Activated naive CD8-positive, alpha-beta T cell treated with anti-CD3 and anti-CD28 coated beads for 36 hours (primary cell): ENCODE measurements at places on chromosomes 13 and 19. TPM values are rescaled to one million over a fixed set of nuclear protein-coding genes. Genes with fewer than 3 reads are reported as not detected.
A peak's percentile ranks its signal among the peaks of the same experiment; 100 is the strongest.

KLK3 gene
- not detected for total RNA-seq

- DNase-seq, result no peak
Measured at GRCh38 chr13:105737688-105738087, 797.8 kb downstream of the EFNB2 start.

SULT2A1 gene
- total RNA-seq, result not detected

GRCh38 chr13:44181931-44182330 is 191.7 kb upstream of the SERP2 start:
- DNase-seq, result no peak

HSD17B14 gene
- 0.35 TPM for total RNA-seq

GRCh38 chr19:42005504-42005903 is 11.5 kb upstream of the ATP1A3 start:
- no peak for DNase-seq

DNA sequence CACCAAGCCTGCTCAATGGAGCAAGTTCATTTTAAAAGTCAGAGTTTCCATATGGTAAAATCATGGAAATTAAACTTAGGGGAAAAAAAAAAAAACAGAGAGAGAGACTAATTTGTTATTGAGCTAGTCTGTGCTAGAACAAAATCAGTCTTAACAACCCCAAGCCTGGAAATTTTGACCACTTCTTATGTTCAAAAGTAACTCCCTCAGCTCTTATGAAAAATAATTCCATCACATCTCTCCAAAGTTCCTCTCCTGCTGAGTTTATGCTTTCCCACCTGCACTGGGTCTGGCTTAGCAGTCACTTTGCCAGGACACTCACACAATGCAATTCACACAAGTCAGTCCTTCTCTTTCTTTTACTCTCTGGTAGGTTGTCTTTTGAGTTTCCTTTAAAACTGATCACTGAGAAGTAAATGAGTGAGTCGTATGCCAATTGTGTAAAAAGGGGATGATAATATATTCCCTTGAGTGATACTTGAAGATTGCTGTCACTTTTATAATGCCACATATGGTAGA is 92.6 kb downstream of the ENOX1 start:
- DNase-seq, result no peak

SLC25A41 gene
- total RNA-seq, result 0.52 TPM

DNA sequence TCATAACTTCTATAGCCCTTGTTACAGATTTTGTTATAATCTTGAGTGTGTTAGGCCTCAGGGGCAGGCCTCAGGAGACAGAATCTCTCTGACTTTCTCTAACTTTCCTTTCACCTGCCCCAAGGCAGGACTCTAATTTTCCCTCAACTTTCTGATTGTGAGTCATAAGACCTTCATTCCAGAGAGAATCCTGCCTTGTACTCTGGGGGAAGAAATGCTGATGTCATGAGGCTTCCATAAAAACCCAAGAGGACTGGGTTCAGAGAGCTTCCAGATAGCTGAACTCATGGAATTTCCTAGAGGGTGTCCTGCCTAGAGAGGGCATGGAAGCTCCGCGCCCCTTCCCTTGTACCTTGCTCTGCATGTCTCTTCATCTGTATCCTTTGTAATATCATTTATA is 5.3 kb upstream of the KBTBD6 start:
- no peak for DNase-seq

ZNF112 gene
- 0.44 TPM for total RNA-seq

C19orf33 gene
- not detected for total RNA-seq

- no peak for DNase-seq
Measured at GRCh38 chr19:28501976-28502375, 711.0 kb downstream of the UQCRFS1 start.

GRCh38 chr13:65460136-65460535 is 1770.0 kb downstream of the PCDH9 start:
- DNase-seq, result no peak

DNA sequence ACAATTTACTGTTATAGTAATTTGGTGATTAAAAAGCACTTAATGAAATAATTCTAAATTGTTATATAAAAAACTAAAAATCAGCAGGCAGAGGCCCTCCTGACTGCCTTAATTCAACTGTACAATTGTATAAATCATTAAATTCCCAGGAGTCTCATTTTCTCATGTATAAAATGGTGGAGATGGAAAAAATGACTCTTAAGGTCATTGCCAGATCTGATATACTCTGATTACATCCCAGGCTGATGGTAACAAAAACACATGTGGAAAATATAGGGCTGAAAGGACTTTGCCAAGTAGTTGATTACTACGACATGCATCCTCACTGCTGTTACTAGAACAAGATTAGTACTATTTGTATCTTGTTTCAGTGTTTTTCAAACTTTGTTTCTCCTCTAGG is 1020.0 kb upstream of the SLC10A2 start:
- no peak for DNase-seq

DNA sequence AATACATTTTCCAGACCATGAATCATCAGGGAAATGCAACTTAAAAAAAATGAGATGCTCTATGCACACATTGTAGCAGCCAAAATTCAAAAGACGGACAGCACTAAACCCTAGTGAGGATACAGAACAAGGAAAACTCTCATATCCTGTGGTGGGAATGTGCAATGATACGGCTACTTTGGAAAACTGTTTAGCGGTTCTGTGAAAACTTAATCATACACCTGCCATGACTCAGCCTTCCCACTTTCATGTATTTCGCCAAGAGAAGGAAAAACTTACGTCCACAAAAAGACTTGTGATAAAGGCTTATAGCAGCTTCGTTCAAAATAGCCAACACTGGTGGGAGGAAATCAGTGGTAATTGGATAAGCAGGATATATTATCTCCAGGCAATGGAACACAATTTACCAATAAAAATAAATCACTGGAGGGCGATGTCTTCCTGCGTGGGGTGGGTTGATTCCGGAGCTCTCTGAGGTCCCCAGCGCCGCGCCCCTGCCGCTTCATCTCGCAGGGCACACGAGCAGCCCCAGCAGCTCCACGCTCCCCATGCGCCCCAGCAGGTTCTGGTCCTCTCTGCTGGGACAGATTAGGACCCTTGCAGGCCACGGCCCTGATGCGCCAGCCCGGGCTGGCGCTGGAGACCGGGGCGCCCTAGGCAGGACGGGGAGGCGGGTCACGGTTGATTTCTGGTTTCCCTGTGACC is 97.2 kb upstream of the ARHGEF7 start:
- no peak for DNase-seq

ADGRE3 gene
- not detected for total RNA-seq

TYK2 gene
- 155 TPM for total RNA-seq

DNA sequence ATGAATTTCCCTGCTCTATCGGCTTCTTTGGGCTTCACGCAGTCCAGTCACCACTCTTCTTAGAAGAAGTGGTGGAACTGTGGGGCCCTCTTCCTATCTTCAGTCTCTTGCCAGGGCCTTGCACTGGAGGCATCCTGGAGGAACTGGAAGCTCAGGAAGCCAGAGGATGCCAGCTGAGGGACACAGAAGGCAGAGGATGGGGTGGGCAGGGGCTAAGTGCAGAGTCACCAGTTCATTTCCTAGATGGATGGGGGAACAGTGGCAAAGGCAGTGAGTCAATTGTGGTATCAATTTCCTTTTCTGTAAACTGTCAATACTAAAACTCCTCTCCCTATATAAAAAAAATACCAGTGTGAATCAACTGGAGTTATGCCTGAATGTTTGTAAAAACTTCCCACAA is 419.7 kb downstream of the KLF12 start:
- DNase-seq, result no peak

CPAMD8 gene
- 0.41 TPM for total RNA-seq

- no peak for DNase-seq
Measured at GRCh38 chr13:83498481-83499190, 383.6 kb downstream of the SLITRK1 start.

DNA sequence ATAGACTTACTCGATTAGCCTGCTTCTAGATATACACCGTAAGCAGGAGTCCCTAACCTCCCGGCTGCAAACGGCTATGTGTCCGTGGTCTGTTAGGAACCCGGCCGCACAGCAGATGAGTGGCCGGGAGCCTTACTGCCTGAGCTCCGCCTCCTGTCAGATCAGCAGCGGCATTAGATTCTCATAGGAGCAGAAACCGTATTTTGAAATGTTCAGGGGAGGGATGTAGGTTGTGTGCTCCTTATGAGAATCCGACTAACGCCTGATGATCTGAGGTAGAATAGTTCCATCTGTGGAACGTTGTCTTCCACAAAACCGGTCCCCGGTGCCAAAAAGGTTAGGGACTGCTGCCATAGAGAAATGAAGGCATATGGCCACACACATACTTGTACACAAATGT is 1491.9 kb downstream of the SLITRK5 start:
- DNase-seq, result no peak

DNA sequence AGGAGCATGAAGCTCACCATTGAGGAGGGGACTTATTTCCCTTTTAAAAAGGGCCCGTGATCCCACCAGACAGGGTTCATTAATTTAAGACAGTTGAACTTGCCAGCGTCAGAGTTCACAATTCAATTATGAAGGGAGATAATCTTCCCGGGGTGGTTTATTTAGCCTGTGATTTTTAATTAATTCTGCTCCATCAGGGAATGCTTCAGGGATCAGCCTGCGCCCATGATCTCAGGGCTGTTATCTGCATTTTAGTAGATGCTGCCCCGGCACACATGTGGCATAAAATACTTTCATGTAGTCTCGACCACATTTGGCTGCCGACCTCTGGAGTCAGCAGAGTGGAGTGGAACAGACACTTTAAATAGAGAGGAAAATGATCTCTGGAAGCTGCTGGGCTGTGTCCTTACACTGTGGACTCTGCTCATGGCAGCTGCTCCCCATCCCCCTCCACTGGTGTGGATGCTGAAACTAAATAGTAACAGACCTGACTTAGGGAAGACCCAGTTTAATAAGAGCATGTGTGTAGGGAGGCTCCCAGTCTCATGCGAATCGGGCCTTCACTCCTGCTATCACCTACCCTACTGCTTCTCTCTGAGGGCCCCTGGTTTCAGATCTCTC is 256.9 kb downstream of the TEX29 start:
- DNase-seq, result no peak

- peak; percentile 60 for DNase-seq
Measured at GRCh38 chr13:74575729-74576125, 441.5 kb upstream of the KLF12 start.

GRCh38 chr13:27968316-27969081 is 616 bp downstream of the CDX2 start:
- no peak for DNase-seq

- DNase-seq, result peak; percentile 15
Measured at GRCh38 chr13:99796175-99796819, 175.3 kb downstream of the ZIC5 start.

GRCh38 chr19:2176337-2176994 is 12.7 kb downstream of the DOT1L start:
- DNase-seq, result no peak
